ENCODE measurements at places on chromosomes 16 and 17.

GRCh38 chr17:82693168-82693867, 5.2 kb downstream of the RAB40B start:
- DNase-seq: no peak

DNA sequence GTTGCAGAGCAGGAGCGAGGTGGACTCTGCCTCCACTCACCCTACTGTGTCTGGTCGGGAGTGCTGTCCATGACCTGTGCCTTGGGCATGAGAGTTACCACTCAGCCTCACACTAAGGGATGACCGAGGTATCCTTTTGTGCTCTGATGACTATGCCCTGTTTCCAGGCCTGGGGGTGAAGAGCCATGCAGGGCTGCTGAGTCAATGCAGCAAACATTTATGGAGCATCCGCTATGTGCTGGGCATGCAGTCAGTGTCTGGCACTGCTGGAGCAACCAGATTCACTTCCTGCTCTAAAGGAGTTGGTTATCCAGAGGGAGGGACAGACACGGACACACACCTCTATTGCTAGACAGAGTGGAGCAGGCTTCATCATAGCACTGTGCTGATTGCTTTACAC, 7.6 kb upstream of the HNF1B start:
- DNase-seq: no peak

DNA sequence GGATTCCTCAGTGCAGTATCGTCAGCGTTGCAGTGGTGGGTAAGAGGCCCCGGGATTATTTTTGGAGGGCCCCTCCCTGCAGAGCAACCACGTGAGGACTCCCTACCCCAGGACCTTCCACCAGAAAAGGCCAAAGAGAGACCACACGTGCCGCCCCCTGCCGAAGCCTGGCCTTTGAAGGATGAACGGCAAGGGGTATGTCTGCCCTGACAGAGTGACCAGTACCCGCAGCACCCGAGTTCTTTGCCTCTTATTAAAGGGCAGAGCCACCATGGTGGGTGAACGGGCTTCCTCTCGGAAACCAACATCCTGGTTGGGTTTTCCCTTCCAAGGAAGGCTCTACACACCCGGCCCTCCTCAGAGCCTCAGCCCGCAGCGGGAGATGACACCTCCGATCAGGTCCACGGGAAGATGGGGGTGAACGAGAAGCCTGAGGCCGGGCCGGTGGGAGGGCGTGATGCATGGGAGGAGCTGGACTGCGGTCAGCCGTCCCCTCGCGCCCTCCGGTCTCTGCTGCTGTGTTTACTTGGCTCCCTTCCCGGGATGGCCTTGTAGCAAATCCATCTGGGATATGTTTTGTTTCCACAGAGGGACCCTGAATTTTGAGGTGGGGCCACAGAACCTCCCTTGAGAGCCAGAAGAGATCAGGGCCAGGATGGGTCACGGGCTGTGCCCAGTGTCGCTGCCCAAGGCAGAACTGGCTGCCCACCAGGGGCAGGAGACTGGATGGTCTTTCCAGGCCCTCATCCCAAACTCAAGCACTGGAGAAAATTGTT, 49.1 kb downstream of the TBC1D16 start:
- DNase-seq: no peak

DNA sequence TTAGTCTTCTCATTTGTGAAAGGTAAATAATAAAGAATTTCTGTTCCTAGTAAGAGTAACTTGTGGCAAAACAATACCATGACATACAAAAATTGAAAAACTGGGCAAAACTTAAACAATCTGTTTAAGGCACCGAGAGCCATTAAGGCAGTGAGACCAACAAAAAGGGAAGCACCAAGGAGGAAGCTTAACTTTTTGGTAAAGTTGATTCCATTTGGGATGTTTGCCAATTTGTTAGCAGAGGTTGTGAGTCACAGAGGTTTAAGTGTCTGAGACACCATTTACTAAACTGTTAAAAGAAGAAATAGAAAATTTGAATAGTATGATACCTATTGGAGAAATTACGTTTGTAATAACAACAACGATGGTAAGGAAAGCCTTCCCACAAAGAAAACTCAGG, 4.9 kb downstream of the SLC35G3 start:
- no peak for DNase-seq

- DNase-seq: no peak
These were observed 8.9 kb upstream of the KRTAP17-1 start for GRCh38 chr17:41324180-41325075.

DNA sequence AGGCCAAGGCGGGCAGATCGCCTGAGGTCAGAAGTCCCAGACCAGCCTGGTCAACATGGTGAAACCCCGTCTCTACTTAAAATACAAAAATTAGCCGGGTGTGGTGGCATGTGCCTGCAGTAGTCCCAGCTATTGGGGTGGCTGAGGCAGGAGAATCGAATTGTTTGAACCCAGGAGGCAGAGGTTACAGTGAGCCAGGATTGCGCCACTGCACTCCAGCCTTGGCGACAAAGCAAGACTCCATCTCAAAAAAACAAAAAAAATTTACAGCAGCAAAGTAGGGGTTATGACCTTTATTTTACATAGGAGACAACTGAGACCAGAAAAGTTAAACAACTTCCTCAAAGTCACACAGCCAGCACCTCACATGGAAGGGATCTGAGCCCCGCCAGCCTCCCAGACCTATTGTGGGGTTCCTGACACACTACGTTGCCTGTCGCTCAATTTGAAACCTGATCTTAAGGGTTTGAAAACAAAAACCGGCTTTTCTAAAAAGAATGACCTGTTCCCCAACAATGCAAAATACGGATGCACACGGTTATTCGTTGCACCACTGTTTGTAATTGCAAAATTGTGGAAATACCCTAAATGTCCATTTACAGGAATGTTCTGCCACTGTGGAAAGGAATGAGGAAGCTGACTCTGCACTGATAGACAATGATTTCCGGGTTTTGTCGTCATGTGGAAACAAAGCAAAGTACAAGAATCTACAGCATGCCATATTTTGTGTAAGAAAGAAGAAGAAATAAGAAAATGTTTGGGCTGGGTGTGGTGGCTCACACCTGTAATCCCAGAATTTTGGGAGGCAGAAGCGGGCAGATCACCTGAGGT, 77.2 kb downstream of the CNGB1 start:
- no peak for DNase-seq

GRCh38 chr16:70775399-70775798, 25.6 kb downstream of the VAC14 start:
- no peak for DNase-seq

GRCh38 chr17:15092762-15093161, 172.4 kb downstream of the PMP22 start:
- no peak for DNase-seq

GRCh38 chr17:48749621-48750553, 21.3 kb upstream of the HOXB13 start:
- DNase-seq: no peak

GRCh38 chr16:21622545-21622944, 23.2 kb downstream of the METTL9 start:
- DNase-seq: no peak

DNA sequence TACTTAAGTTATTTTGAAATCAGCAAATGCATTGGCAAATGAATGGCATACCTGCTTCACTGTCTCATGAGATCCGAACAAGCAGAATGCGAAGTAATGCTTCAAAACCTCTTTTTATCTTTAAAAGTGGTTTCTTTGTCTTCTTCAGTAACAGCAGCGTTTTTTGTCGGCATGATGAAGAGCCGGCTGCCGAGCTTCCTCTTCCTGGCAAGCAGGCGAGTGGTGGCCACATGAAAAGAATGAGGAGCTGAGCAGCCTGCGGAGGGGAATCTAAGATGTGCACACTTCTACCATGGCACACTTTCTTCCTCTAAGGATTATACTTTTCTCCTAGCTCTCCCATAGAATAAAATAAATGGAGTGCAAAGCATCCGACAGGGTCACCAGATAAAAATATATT, 42.4 kb upstream of the AKTIP start:
- DNase-seq: no peak

DNA sequence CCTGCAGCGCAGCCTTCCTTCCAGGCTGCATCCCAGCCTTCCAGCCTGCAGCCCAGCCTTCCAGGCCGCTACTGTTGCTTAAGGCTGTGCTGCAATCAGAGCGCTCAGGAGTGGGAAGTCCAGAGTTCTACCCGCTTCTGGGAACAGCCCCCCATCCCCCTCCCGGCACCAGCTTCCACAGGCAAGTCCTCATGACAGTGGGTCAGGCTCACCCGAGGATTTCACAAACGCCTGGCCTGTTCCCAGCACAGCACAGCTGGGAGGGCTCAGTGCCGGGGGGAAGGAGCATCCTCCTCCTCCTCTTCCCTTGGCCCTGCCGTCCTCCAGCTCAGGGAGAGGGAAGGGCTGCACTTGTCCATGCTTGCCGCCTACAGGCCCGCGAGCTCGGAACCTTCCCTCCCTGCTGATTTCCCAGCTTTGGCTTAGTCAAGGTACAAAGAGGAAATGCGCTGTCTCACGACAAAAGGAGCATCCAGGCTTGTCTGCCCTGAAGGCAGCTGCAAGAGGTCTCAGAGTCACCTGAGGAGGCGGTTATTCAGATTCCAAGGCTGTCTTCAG, 8.3 kb downstream of the SOCS3 start:
- no peak for DNase-seq

GRCh38 chr17:57612202-57613071, 132.7 kb downstream of the CCDC182 start:
- DNase-seq: no peak

DNA sequence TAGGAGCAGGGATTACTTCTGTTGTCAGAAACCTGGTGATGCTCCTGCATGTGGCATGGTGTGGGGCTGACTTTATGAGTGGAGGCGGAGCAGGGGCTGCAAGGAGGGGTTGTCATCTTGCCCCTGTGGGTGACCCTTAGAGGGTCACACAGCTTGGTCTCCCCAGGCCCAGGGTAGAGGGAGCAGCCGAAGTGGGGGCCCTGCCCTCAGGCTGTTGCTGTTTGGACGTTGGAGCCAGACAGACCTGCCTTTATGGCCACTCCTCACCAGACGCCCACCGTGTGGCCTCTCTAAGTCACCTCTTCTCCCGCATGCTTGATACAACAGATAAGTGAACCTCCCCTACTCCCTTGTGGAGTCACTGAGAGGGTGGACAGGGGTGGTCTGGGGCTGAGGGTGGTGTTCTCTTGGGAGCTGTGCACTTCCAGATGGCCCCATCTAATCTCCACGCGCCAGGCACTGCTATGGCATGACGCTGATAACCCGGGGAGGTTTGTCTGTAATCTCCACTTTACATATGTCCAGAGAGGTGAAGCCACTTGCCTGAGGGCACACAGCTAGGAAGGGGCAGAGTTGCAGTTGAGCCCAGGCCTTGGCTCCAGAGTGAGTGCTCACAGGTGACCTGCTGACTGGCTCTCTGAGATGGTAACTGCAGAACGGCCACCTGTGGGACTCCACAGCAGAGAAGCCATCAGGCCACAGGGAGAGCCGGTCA, 10.0 kb downstream of the MAP2K3 start:
- no peak for DNase-seq

- DNase-seq: no peak
These were observed 86.8 kb upstream of the WSB1 start for GRCh38 chr17:27207073-27207513.

DNA sequence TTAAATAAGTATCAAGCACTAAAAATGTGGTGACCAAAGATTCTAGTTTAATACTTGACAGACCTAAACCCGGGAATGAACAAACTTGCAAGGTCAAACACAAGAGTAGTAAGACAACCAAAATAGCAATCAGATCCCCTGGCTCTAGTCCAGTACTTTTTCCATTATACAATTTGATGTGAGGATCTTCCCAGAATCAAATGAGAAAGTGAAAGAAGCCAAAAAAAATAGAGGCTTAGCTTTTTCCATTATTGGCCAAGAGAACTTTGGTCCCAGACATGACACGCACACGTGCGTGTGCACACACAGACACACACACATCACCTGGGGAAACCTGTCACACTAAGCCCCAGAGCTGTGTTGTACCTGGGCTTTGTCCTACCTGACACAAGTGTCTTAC, 300.6 kb upstream of the CDH5 start:
- no peak for DNase-seq

All from DMS 273 treated with DMSO at 0.1 percent for 48 hours (cell line).